ENCODE measurements at places on chromosomes 7 and 10. TPM values are rescaled to one million over a fixed set of nuclear protein-coding genes. Genes with fewer than 3 reads are reported as not detected.

DNA sequence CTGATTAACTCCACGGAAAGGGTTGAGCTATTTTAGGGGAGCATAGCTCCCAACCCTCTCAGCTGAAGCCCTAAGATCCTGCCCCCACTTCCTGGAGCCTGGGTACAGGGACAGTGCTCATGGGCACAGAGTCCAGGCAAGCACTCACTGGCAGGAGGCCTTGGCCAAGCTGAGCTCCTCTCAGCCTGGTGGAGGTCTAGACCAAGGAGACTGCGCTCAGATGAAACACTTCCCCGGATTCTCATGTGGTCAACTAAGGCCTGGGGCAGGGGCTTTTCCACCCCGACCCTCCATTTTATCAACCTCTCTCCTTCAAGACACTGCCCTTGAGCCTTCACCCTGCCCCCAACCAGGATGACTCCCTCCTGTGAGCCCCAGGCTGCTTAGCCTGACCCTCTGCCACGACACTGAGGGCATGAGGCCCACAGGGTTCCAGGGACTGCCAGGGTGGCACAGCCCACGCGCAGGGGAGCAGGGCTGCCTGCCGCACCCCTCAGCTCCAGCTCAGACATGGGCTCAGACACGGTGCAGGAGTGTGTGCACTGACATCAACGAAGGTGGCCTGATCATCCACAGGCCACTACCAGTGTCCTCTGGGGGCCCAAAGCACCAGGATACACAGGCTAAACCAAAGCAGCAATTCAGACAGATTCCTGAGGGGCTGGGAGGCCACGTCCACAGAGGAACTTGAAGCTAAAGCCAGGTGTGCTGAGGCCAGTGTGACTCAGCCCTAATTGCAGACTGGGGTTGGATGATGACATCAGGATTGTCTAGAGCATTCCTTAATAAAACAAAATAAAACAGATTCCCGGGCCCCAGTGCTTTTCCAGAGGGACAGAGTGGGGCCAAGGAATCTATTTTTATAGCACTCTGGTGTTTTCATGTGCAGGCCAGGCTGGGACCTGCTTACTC lies 18.8 kb downstream of the CHAT start:
- no peak overlapping the region for H3K27ac ChIP-seq
- H3K4me3 ChIP-seq = no peak overlapping the region
- H3K4me1 ChIP-seq = no peaks in the 10 kb centered on the region
- DNase-seq = peak; percentile 60
- peaks cover 4% of the 10 kb centered on the region for H3K27me3 ChIP-seq

DNA sequence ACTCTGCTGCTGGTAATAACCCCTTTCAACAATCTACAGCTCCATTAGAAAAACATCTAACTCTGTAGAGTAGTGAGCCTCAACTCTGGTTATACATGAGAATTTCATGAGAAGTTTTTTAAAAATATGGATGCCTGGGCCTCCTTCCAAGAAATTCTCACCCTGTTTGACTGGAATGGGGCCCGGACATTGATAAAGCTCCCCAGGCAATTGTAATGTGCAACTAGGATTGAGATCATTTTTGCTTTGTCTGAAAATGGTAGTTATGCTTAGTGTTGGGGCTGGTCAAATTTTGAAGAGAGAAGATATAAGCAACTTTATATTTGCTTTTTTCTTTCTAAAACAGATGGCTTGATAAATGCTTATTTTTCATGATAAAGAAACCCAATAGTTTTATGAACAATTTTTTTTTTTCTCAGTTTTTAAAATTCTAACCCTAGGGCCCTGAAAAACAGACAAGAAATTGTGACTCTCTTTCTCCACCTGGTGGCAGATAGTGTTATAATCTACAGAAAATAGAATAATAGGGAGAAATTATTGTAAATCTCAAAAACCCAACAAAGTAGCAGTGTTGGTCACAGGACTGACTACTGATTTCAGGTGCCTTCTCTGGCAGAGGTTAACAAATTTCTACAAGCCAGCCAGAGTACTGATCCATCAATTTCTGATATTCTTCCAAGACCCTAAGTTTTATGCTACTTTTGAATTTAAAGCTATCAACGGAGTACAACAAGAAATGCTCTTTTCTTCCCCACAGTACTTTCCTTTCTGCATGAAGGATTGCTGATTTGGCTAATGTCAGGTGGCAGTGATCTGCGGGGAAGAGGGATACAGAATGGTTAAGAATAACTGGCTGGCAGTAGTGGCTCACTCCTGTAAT lies 174.8 kb downstream of the DKK1 start:
- no peaks in the 10 kb centered on the region for H3K4me1 ChIP-seq
- no peak overlapping the region for H3K27ac ChIP-seq
- H3K36me3 ChIP-seq = no peaks in the 10 kb centered on the region
- H3K27me3 ChIP-seq = no peaks in the 10 kb centered on the region
- no peak overlapping the region for H3K4me3 ChIP-seq
- no peak for DNase-seq

Gene NFKB2
- total RNA-seq = 149 TPM

Gene PPP1R3C
- total RNA-seq = 5.0 TPM

- H3K36me3 ChIP-seq = no peaks in the 10 kb centered on the region
- no peaks in the 10 kb centered on the region for H3K27me3 ChIP-seq
- no peak overlapping the region for H3K4me3 ChIP-seq
- no peak overlapping the region for H3K27ac ChIP-seq
- no peaks in the 10 kb centered on the region for H3K4me1 ChIP-seq
These were observed 174.8 kb upstream of the AGR3 start for GRCh38 chr7:17056491-17057142.

GRCh38 chr10:47403446-47404318 lies 19.6 kb upstream of the ZNF488 start:
- no peaks in the 10 kb centered on the region for H3K27me3 ChIP-seq
- no peak overlapping the region for H3K27ac ChIP-seq
- peak; percentile 61 for DNase-seq
- peaks cover 6% of the 10 kb centered on the region for H3K4me1 ChIP-seq

GRCh38 chr7:158486919-158487318 lies 100.7 kb downstream of the PTPRN2 start:
- H3K4me1 ChIP-seq = no peaks in the 10 kb centered on the region
- H3K36me3 ChIP-seq = no peaks in the 10 kb centered on the region
- H3K4me3 ChIP-seq = no peak overlapping the region
- no peak for DNase-seq
- H3K27ac ChIP-seq = no peak overlapping the region

Gene OR6V1
- total RNA-seq = not detected

Gene HMX2
- total RNA-seq = not detected

GRCh38 chr10:6514180-6514579 lies 65.9 kb downstream of the PRKCQ start:
- no peak overlapping the region for H3K4me3 ChIP-seq
- H3K27ac ChIP-seq = no peak overlapping the region
- no peaks in the 10 kb centered on the region for H3K27me3 ChIP-seq
- DNase-seq = no peak
- H3K4me1 ChIP-seq = no peaks in the 10 kb centered on the region
- H3K36me3 ChIP-seq = no peaks in the 10 kb centered on the region

DNA sequence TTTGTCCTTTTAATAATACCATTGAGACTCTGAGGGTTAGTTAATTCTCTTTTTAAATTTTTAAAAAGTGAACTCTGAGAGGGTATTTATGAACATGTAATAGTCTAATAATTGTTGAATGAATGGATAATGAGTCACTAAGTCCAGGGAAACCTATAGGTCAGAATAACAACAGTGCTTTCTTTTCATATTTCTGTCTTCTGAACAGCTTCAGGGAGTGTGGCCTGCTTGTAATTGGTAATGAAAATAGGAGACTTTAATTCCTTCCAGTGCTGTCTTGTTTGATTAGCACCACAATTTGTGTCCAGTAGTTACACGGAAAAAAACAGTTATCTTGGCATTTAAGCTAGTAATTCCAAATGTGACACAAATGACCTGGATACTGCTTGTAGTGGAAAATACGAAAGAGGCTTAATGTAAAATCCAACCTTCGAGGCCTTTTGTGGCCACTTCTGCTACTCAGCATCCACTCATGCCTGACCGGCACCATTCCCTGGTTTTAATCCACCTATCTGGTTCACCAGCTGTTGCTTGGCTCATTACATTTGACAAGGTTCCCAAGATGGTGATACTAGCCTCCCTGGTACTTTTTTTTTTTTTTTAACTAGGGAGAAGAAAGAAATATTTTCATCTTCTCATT lies 149.3 kb upstream of the IMMP2L start:
- H3K27me3 ChIP-seq = no peaks in the 10 kb centered on the region
- DNase-seq = no peak

Gene SLC26A5
- 0.68 TPM for total RNA-seq

GRCh38 chr10:78331391-78331922 lies 297.8 kb downstream of the RPS24 start:
- DNase-seq = no peak
- no peaks in the 10 kb centered on the region for H3K36me3 ChIP-seq
- no peak overlapping the region for H3K4me3 ChIP-seq
- H3K27me3 ChIP-seq = no peaks in the 10 kb centered on the region

- H3K36me3 ChIP-seq = no peaks in the 10 kb centered on the region
- H3K4me1 ChIP-seq = peaks cover 15% of the 10 kb centered on the region
- no peak for DNase-seq
- no peak overlapping the region for H3K4me3 ChIP-seq
- no peak overlapping the region for H3K27ac ChIP-seq
These were observed 66.6 kb downstream of the CAV1 start for GRCh38 chr7:116591202-116592040.

Gene COL28A1
- 0.20 TPM for total RNA-seq

Gene GRM3
- 0.37 TPM for total RNA-seq

- DNase-seq = no peak
- no peak overlapping the region for H3K27ac ChIP-seq
These were observed 41.5 kb upstream of the SLC39A12 start for GRCh38 chr10:17910125-17910789.

GRCh38 chr10:96306516-96306915 lies 2.3 kb downstream of the DNTT start:
- peaks cover 3% of the 10 kb centered on the region for H3K4me1 ChIP-seq
- peak overlapping the region; percentile 17 for H3K27ac ChIP-seq
- DNase-seq = peak; percentile 89

Measured in spleen (tissue), 13 donors.